Activated naive CD4-positive, alpha-beta T cell (primary cell): ENCODE measurements at places on chromosomes 3 and 15.

GRCh38 chr3:20870106-20870899 is 684.3 kb upstream of the SGO1 start:
- DNase-seq = no peak

DNA sequence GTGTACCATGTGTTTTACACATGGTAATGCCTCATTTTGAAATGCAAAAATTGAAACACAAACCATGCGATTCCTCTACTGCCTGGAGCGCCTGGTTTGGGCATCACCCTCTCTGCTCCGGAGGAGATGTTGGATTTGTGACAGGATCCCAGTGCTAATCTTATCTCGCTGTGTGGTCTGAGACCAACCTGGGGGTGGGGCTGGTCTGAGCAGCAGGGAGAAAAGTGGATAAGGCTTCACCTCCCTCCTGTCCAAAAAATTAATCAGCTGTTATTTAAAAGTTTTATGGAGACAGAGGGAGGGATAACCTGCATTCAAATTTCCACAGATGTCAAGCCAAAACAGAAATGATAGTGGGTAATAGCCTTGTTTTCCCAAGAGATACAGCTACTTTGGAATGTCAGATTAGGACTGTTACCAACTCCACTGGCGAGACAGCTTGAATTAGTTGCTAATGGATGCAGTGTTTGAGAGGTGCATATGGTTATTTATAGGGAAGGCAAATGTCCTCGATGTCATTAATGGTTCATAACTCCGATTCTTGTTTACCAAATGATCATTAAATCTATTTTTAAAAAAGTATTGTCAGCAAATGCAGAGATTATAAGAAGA is 54.0 kb upstream of the SKOR1 start:
- DNase-seq = no peak

DNA sequence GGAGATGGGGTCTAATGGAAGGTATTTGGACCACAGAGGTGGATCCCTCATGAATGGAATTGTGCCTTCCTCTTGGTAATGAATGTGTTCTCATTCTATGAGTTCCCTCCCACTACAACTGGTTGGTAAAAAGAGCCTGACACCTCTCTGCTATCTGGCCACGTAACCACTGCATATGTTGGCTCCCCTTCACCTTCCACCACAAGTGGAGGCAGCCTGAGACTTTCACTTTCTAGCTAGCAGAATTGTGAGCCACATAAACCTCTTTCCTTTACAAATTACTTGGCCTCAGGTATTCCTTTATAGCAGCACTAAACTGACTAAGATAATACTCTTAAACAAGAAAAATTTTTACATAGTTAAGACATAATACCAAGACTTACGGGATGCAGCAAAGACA is 155.3 kb downstream of the NR1I2 start:
- no peak for DNase-seq

GRCh38 chr15:100343251-100343650 is 1.5 kb upstream of the ADAMTS17 start:
- DNase-seq = no peak

DNA sequence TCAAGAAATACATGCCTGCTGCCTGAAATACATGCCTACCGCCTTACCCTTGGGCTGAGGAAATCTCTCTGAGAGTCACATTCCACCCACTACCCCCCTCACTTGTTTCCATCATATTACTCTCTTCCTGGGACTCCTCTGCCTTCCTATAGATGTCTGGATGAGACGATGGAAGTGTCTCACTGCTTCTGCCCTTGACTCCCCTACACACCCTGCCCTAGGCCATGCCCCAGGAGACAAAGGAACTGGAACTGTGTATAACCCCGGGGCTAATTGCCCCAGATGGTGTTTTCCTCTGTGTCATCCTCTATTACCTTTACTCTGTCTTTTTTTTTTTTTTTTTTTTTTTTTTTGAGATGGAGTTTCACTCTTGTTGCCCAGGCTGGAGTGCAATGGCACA is 102.0 kb downstream of the GTPBP8 start:
- DNase-seq = no peak

DNA sequence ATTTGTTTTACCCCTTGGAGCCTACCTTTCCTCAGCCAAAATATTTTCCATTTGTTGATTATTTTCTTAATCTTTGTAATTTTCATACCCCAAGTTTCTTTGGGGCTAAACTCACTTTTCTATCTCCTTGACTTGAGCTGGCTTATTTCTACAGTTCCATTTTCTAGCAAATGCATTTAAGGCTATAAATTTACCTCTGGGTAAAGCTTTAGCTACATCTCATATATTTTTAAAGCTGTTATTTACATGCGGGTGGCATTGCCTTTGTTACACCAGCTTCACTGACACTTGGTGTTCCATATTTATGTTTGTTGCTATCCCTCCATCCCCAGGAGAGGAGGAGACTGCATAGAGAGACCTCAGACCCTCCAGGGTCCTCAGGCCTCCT is 136.3 kb downstream of the NUP210 start:
- no peak for DNase-seq

GRCh38 chr3:34012102-34012461 is 213.7 kb downstream of the PDCD6IP start:
- no peak for DNase-seq
